Osteocyte (in vitro differentiated cells): ENCODE measurements at places on chromosomes 7 and 10. TPM values are rescaled to one million over a fixed set of nuclear protein-coding genes. Genes with fewer than 3 reads are reported as not detected.

The ARHGEF35 gene
- total RNA-seq, result 1.1 and 1.8 TPM in 2 replicates

The C10orf53 gene
- not detected in 2 replicates for total RNA-seq

DNA sequence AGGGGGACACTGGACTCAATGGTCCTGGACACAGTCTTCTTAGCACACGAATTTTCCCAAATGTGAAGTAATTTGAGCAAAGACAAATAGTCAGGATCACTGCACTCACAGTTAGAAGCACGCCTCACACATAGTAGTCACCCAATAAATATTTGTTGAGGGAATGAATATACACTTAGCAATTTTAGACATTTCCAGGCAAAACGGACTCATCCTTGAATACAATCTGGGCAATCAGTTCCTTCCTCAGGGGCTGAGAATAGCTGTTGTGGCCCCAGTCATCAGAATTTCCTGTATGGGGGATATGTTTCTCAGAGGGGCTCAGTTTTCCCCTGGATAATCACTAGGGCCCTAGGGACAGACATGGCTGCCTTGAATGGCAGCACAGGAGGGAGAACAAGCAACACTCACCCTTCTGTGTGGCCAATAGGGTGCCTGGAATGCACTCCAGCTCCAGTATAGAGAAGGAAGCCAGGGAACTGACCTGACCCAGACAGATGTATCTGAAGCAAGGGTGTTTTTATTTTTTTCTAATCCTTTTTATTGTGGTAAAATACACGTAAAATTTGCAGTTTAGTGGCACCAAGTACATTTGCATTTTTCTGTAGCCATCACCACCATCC is 282.7 kb upstream of the ZNF32 start:
- H3K36me3 ChIP-seq, result no peaks in the 10 kb centered on the region
- peaks cover 17% of the 10 kb centered on the region for H3K4me1 ChIP-seq
- no peak overlapping the region for H3K4me3 ChIP-seq
- no peak overlapping the region for H3K27ac ChIP-seq
- H3K27me3 ChIP-seq, result peaks cover 6% of the 10 kb centered on the region

DNA sequence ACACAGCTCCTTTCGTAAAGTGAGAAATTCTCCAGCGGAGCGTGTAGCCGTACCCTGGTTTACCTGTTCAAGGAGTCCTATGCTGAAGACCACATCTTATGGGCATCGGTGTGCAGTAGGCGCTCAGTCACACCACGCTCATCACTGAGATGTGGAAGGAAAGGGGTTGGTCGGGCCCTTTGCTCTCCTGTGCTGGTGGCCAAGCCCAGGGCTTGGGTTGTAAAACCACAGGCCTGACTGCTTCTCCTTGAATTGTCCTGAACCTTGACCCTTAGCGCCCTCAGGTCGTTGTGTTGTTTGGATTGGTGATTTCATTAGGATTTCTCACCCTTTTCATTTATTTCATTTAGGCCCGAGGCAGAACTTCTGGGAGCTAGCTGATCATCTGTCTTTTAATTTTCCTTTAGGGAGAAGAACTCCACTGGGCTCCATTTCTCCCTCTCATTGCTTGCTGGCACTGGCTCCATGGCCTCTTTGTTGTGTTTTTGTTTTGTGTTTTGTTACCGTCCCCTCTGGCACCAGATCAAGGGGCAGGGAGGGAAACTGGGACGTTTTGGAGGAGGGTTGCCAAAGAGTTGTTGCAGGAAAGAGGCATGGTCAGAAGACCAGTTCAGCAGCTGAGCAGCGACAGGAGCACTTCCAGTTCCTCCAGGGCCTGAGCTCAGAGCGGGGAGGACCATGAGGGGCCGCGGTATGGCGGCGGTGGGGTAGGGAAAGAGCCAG is 511.4 kb upstream of the GALNT17 start:
- no peaks in the 10 kb centered on the region for H3K27me3 ChIP-seq
- no peak overlapping the region for H3K27ac ChIP-seq
- peaks cover 2% of the 10 kb centered on the region for H3K36me3 ChIP-seq
- peaks cover 9% of the 10 kb centered on the region for H3K4me1 ChIP-seq
- no peak overlapping the region for H3K4me3 ChIP-seq
- DNase-seq, result no peak

DNA sequence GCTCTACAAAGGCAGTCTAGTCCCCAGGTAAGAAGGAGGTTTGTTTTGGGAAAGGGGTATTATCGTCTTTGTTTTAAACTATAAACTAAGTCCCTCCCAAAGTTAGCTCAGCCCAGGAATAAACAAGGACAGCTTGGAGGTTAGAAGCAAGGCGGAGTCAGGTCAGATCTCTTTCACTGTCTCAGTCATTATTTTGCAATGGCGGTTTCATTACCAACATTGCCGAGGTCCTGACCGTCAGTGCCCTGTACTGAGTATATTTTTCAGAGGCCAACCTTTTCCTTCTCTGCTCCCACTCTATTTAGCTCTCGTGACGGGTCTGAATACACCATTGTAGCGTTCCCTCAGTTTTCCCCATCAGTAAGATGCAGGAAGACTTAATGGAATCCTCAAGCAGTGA is 184.5 kb downstream of the PRKCQ start:
- no peaks in the 10 kb centered on the region for H3K27me3 ChIP-seq
- DNase-seq, result no peak
- H3K4me1 ChIP-seq, result peaks cover 27% of the 10 kb centered on the region
- no peak overlapping the region for H3K27ac ChIP-seq
- H3K36me3 ChIP-seq, result no peaks in the 10 kb centered on the region

DNA sequence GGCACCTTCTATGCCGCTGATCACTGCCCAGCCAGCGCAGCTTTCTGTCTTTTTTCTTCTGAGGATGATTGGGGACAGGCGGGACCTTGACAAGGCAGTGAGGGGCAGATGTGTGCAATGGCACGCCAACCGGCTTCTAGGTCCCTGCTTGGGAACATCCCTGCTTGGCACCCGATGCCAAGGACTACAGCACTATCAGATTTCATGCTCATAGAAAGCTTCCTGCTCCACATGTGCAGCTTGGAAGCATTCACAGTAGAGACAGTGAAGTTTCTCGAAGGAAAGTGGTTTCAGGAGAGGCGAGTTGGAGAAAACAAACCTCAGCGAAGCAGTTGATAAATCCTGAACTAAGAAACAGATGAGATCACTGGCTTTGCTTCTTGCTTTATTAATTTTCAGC is 267.5 kb upstream of the HABP2 start:
- H3K27ac ChIP-seq, result peak overlapping the region; percentile 68
- peaks cover 26% of the 10 kb centered on the region for H3K4me1 ChIP-seq
- DNase-seq, result no peak
- no peak overlapping the region for H3K4me3 ChIP-seq
- H3K36me3 ChIP-seq, result no peaks in the 10 kb centered on the region

- no peaks in the 10 kb centered on the region for H3K27me3 ChIP-seq
- peaks cover 15% of the 10 kb centered on the region for H3K4me1 ChIP-seq
- no peak overlapping the region for H3K27ac ChIP-seq
- no peak for DNase-seq
- H3K36me3 ChIP-seq, result peaks cover 7% of the 10 kb centered on the region
These were observed 152.8 kb downstream of the AMPH start for GRCh38 chr7:38478404-38478803.

DNA sequence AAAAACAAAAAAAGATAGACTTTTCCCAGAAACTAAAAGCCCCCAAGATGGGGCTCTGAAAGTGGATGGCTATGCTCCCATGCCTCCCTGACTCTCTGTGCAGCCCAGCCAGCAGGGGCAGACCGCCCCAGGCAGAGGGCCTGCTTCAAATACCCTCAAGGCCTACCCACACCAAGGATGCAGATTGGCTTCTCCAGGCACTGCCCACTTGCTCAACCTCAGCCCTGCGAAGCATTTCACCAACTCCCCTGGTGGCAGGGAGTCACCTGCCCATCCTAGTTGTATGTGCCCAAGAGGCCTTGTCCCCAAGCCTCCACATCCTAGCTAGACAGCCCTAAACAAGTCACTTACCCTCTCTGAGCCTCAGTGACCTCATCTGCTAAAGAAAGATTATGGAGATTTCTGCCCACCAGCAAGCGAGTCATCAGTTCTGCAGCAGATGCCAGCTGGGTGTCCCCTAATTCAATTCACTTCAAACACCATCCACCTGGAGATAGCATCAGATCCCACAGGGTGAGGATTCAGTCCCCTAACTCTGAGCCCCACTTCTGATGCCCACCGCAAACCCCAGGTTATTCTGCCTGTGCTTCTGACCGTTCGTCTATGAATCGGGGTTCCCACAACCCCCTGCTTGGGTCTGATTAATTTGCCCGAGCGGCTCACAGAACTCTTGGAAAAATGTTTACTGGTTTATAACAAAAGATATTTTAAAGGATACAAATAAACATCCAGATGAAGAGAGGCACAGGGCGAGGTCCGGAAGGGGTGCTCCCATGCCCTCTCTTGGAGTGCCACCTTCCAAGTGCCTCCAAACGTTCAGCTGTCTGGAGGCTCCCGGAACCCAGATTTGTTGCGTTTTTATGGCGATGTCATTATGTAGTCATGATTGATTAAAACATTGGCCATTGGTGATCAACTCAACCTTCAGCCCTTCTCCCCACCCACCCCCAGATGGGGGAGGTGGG is 18.6 kb upstream of the ZMIZ1 start:
- H3K27ac ChIP-seq, result no peak overlapping the region
- H3K27me3 ChIP-seq, result no peaks in the 10 kb centered on the region
- no peak for DNase-seq
- H3K4me3 ChIP-seq, result no peak overlapping the region
